ENCODE measurements at places on chromosomes 1 and 21. TPM values are rescaled to one million over a fixed set of nuclear protein-coding genes. Genes with fewer than 3 reads are reported as not detected.

Gene TTC22
- 1.2 TPM for total RNA-seq

Gene CYP4A22
- total RNA-seq: not detected

Gene TTLL7
- total RNA-seq: 97.6 TPM

Gene CR1L
- total RNA-seq: not detected

Gene TSPEAR
- 0.23 TPM for total RNA-seq

Gene IQGAP3
- total RNA-seq: 3.5 TPM

Gene FABP3
- total RNA-seq: 70.6 TPM

Gene PPIH
- 20.1 TPM for total RNA-seq

Gene CELA2A
- total RNA-seq: not detected

Gene SERINC2
- total RNA-seq: 1.4 TPM

Gene IL24
- total RNA-seq: not detected

Gene PLEKHN1
- total RNA-seq: not detected

Gene RGS4
- total RNA-seq: 41.1 TPM

Gene CCDC181
- total RNA-seq: 15.2 TPM

Gene KIAA0319L
- 68.3 TPM for total RNA-seq

Gene SLC6A9
- 18.0 TPM for total RNA-seq

Gene AMY1C
- total RNA-seq: not detected

Gene OR2T35
- not detected for total RNA-seq

Gene FMO4
- 0.46 TPM for total RNA-seq

Measured in diencephalon (tissue), 1 donor.